ENCODE measurements at places on chromosomes 4 and X.

- no peak for DNase-seq
These were observed 10.8 kb upstream of the SFRP2 start for GRCh38 chr4:153799694-153800074.

DNA sequence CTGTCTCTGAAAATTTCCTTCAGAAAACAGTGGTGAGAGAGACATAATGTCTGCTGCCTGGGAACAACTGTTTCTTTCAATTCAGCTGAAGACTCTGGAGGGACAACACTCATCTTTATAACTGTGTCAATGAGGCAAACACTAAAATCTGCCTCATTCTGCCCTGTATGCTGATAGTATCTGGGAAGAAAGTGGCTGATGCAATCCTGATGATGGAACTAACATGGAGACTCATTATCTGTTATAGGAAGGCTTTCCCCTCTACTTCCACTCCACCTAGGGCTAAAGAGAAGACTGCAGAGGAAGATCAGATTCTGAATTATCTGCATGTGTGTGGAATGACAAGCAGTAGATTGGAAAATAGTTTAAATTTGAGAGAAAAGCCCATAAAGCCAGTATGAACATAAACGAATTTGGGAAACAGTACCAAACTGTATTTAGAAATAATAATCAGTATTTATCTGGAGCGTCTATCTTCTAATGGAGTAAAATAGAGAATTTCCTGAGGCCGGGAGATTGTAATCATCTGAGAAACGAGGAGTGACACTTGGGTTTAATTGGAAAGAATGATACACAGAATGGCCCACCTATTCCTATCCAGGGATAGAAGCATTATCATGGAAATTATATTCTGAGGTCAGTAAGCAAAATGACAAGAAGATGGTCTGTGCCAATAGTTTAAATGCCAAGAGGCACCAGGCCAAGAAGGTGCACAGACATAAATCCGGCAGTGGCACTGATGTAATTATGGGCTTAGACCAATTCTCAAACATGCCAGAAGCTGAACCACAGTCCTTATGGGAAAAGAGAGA, 85.4 kb downstream of the SHISA3 start:
- no peak for DNase-seq

DNA sequence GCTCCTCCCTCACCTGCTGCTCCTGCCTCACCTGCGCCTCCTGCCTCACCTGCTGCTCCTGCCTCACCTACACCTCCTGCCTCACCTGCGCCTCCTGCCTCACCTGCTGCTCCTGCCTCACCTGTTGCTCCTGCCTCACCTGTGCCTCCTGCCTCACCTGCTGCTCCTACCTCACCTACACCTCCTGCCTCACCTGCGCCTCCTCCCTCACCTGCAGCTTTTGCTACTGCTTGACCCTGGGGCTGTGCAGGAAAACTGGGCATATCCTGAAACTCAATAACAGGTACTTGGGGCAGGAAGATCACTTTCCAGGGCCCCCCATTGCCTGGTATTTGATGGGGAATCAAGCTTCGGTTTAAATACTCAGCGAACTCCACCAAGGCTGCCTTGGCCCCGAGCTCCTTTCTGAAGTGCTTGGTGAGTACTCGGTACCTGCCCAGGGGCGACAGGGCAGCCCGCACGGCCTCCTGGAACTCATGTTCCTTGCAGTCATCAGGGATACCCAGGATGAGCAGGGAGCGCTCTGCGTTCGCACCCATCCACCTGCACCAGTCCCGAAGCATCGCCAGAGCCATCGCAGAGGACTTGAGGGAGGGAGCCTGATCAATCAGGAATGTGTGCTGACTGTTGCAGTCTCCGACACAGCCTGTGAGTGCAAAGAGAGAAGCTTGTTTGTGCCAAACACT, 2.7 kb downstream of the PNMA6E start:
- no peak for DNase-seq

DNA sequence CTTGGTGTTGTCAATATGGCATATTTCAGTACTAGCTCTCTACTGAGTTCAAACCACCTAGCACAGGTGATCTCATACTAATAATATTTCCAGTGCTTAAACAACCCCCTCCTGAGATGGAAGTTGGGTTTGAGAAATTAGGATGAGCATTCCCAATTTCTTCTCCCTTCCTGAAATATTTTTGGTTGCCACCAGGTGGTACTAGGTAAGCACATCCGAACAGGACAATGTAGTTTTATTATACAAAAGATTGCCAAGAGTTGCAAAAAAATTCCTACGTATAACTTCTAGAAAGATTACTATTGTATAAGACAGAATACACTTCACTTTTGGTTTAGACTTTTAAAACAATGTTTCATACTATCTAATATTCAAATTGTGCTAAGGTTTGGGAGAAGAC, 484.5 kb downstream of the PACRGL start:
- DNase-seq: no peak

DNA sequence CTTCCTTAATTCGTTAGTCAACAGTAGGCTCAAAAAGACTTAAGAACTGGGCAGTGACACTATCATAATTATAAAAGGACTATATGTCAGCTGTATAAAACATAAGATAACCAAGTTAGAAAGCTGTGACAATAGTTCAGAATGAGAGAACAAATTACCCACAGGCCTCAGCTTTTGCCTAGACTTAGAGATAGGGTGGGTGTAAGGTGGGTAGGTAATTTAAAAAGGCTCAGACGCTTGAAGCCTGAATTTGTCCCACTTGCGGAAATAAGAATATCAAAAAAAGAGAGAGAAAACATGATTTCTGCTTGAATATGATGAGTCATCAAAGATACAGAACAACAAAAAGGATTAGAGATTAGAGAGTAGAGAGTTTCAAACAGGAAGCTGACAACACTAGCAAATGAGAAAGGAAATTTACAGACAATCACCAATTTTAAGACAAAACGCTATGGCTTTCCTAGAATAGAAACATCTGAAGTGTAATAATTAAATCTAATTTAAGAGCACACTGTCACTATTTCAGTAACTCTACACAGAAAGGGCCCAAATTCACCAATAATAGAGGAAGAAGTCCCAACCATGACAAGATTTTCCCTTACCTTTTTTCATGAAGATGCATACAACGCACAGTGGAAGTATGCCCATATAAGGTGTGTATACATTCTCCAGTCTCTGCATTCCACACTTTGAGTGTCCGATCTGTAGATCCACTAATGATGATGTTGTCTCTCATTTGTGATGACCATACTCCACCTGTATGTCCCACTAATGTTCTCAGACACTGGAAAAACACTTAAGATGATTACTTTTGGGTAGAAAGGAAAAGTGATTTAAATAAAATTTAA, 208.1 kb downstream of the FBXW7 start:
- no peak for DNase-seq

GRCh38 chr4:104129243-104129642, 365.5 kb downstream of the CXXC4 start:
- no peak for DNase-seq

DNA sequence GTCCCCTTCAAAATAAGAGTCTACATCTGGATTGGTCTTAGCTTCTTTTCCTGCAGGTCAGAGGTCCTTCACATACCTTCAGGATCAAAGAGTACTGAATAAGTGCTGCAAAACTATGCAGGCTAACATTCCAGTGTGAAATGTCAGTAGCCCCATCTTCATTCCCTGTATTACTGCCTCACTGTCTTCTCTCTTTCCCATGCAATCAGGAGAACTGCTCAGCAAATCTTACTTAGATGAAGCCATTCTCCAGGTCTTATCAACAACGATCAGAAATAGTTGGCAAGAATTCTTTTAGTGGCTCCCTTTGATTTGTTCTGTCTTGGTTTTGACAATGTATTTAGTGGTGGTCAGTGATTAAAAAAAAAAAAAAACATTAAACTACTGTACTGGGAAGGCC, 26.0 kb upstream of the IQCM start:
- no peak for DNase-seq

- no peak for DNase-seq
These were observed 20.0 kb downstream of the EMCN start for GRCh38 chr4:100497791-100498190.

- no peak for DNase-seq
These were observed 517.1 kb upstream of the ZFP42 start for GRCh38 chr4:187478292-187479140.

DNA sequence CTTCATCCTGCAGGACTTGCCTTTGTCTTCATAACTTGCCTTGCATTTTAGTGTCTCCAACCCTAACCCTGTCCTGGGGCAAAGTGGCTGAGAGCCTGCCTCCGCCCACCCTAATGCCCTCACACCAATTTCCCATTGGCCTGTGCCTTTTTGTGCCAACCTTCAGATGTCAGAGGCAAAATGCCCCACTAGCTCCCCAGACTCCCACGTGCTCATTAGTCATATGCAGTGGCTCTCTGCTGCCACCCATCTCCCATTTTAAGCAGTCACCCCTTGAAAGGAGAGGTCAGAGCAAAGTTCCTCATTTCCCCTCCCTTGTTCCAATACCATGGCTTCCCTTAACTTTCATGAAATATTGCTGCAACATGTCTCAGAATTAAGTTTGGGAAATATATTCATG, 74.8 kb upstream of the PASD1 start:
- DNase-seq: no peak

- DNase-seq: no peak
These were observed 150.3 kb downstream of the GPAT3 start for GRCh38 chr4:83686166-83686565.

DNA sequence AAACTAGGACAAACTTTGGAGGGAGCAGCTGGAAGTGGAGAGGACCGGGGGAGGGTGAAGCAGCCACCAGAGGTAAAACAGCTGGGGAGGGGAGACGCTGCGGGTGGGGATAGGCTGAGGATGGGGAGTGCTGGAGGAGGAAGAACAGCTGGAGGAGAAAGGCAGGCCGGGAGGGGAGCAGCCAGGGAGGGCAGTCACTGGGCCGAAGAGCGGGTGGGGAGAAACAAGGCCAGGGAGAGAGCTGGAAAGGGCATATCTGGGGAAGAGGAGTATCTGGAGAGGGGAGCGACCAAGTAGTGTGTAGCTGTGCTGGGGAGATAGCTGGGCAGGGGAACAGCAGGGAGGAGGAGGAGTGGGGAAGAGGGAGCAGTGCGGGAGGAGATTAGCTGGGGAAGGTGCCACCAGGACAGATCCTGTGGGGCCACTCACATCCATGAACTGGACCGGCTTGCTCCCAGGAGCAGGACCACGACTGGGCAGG, 2.7 kb downstream of the SLC38A5 start:
- DNase-seq: no peak

DNA sequence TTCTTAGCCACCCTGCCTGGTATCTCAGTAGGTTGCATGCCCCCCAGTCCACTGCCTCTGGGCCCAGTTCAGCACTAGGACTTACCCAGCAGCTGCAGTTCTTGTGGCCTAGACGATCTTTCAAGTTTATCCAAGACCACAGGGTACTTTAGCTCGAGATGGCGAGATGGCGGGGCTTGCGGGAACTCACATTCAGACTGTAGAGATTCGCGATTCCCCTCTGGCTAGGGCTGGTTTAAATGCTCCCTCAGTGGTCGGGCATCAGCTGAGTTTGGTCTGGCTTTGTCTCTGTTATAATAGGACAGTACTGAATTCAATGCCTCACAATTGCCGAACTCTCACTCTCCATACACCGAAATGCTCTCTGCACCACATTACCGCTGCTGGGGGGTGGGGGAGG, 18.4 kb upstream of the RFC1 start:
- DNase-seq: no peak

GRCh38 chr4:61571761-61572559, 371.8 kb downstream of the ADGRL3 start:
- no peak for DNase-seq

DNA sequence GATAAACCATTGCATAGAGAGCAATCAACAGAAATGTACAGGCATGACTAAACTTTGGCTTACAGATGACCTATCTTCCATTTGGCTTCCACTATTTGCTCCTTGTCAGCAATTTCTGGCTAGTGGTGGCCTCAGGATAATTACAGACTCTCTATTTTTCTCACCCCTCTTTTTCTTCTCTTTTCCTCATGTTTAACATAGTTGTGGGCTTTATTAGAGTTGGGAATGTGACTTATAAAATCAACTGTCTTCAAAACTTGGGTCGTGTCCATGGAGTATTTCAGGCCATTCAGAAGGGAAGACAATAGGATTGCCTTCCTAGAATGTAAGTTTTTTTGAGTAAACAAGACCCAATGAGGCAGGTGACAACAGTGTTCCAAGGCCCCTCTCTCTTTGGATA, 236.2 kb downstream of the FRAS1 start:
- no peak for DNase-seq

GRCh38 chr4:112302320-112303274, 5.4 kb downstream of the ALPK1 start:
- no peak for DNase-seq

DNA sequence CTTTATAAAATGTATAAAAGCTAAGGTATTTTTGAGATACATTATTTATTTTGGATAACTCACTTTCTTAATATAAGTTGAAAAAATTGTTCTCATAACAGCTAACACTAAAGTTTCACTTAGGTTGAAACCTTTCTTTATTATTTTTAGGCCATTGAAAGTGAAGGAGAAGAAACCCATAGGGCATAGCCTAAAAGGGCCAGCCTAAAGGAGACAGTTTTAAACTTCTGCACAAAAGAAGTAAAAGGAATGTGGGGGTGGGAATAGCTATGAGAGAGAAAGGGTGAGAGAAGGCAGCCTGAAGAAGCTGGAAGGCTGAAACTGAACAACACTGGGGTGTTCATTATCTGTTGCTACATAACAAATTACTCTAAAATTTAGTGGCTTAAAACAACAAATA, 57.6 kb upstream of the RAPGEF2 start:
- DNase-seq: no peak

- DNase-seq: no peak
These were observed 457.5 kb upstream of the GNPDA2 start for GRCh38 chr4:45183905-45184304.

- no peak for DNase-seq
These were observed 45.3 kb downstream of the KLHL15 start for GRCh38 chrX:23981711-23982110.

- DNase-seq: no peak
These were observed 42.9 kb downstream of the TRIM2 start for GRCh38 chr4:153247116-153247490.

- no peak for DNase-seq
These were observed 90.6 kb downstream of the DCAF8L2 start for GRCh38 chrX:27680726-27681125.

GRCh38 chr4:140103676-140104075, 50.3 kb downstream of the MAML3 start:
- DNase-seq: no peak

- DNase-seq: no peak
These were observed 90.8 kb upstream of the TSPAN5 start for GRCh38 chr4:98749206-98749605.

GRCh38 chrX:9942086-9942485, 25.1 kb upstream of the CLDN34 start:
- DNase-seq: peak; percentile 5

DNA sequence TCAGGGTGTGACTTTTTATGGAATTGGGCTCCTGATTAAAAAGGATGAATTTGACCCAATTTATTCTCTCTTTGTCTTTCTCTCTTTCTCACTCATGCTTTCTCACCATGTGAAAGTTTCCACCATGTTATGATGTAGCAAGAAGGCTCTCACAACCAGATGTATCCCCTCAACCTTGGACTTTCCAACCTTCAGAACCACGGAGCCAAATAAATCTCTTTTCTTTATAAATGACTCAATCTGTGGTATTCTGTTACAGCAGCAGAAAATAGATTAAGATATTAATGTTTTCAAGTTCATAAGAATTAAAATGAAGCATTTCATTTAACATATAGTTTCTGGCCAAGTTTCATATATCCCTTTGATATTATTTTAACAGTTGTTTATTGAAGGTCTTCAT, 698.5 kb downstream of the TRAM1L1 start:
- DNase-seq: no peak

Data from stimulated activated CD8-positive, alpha-beta memory T cell treated with anti-CD3 and anti-CD28 coated beads, Interleukin-4, amount 100 ng/mL, for 1 hour (primary cell).